ENCODE measurements at places on chromosomes 1 and 21.

DNA sequence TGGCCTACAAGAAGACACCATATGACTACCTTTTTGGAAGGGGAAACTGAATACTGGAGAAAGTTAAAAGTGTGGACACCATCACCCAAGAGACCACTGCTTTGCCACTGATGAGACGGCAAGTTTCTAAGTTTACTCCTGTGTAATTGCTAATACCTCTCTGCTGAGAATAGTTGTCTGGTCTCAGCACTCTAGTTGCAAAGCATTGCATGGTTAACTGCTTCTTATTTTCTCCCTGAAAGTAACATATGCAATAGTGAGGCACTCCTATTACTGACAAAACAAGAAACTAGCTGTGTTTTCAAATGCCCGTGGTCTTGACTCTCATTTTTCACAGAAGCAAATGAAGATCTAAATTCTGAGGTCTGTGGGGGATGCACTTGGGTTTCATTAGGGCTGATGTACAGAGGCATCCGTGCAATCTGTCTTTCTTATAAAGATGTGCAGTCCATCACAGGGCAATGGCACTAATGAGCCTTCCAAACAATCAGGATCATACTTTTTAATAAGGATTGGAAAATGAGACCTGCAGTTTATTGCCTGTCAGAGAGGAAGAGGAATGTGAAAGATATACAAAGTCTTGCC, 62.9 kb downstream of the IFI44 start:
- DNase-seq: no peak

- DNase-seq: no peak
Measured at GRCh38 chr1:42333662-42334239, 1.3 kb downstream of the FOXJ3 start.

DNA sequence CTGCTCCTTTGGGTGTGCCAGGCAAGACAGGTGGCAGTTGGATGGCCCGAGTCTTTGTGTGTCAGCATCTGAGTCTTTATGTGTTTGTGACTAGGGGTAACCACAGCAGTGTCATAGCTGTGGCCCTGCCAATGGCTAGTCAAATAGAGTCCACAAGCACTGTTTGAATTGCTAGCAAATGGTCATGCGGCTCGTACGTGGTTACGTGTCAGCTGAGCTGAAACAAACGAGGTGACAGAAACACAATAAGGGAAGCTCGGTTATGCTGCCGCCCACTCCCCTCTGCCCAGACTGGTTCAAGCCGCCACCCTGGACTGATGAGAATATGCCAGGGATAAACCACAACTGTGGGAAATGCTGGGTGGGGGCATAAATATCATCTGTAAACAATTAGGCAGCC, 174.3 kb upstream of the LMO4 start:
- no peak for DNase-seq

GRCh38 chr1:4787551-4787950, 133.1 kb downstream of the AJAP1 start:
- DNase-seq: no peak

DNA sequence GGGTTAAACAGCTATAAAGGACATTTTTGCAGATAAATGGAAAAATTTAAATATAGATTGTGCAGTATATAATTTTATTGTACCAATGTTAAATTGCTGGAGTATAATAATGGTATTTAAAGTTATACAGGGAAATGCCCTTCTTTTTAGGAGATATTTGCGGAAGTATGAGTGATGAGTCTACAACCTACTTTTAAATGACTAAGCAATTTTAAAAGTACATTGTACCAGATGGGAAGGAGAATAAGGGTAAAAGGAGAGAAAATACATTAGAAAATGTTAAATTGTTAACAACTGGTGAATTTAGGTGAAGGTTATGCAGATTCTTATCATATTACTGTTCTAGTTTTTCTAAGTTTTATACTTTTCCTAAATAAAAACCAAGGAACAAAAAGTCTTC, 91.8 kb downstream of the ZZZ3 start:
- DNase-seq: no peak

GRCh38 chr1:204314171-204314892, 45.4 kb downstream of the PLEKHA6 start:
- no peak for DNase-seq

- no peak for DNase-seq
Measured at GRCh38 chr1:153291514-153291913, 21.2 kb downstream of the PGLYRP3 start.

- DNase-seq: no peak
Measured at GRCh38 chr1:5525597-5526384, 466.4 kb downstream of the NPHP4 start.

DNA sequence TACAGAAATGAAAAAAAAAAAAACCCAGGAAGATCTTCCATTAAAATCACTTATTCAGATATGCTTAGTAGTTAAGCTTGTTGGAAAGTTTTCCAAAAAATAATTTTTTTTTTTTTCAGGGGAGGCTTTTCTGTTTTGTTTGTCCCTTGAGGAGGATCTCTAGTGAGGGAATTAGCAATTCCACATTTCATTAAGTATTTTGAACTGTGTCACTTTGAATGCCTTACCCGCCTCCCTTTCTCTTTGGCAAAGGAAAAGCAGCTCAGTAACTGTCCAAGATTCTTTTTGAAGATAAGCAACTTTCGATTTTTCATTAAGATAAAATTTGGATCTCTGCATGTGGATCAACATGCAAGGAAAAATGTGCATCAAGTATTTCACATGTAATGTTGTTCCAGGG, 1.8 kb downstream of the NTNG1 start:
- DNase-seq: no peak

DNA sequence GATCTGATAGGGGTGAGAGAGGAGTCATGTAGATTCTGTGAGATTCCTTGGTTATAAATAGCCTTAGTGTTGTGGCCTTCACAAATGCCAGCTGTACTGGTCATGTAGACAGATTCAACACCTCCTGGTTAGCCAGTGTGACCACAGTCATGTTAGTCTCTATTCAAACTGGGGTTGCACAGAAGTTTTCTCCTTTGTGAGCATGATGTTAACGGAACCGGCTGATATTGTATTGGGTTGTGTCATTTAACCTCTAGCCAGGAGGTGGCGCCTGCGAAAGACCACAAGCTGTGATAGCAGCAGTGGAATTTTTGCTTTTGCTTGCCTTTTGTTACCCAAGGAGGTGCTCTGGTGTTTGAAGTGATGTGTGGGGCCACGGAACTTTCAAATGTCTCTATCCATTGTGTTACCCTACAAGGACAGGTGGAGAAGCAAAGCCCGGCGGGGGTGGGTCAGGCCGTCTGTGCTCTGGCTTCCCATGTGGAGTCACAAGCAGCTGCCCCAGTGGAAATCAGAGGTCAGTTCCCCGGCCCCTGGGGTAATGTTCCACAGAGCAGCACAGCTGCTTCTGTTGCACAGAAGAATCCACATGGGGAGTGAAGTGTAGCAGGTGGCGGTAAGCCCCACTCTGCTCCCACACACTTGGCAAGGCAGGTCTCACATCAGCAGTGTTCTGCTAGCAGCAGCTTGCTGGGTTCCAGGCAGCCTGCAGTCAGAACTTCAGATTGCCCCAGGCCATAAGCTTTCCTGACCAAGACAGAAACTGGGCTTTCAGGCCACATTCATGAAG, 112.6 kb downstream of the ADAMTS1 start:
- DNase-seq: peak; percentile 15

DNA sequence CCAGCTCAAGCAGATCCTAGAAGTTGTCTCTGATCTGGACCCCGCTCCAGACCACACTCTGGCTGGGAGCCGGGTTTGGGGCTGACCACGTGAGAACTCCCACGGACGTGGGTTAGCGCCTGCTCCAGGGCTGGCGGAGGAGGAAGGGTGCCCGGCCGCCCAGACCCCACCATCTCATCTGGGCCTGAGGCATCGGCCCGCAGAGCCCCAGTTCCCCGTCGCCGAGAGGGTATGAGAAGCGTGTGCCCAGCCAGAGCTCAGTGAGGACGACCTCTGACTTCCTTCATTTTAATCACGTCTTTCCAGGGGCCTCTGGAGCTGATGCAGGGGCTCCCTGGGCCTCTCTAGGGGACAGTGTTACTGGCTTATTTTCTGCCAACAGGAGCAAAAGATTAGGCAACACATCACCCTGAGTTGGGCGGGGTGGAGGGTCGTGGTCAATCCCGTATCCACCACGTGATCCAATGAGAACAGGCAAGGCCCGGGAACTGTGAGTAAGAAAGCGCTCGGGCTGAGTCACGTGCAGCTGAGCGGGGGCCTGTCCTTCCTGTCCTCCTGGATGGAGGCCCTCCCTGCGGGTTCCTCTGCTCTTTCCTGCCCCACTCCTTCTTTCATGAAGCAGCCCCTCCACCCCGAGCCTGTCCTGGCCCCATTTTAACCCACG, 81.1 kb downstream of the SIK1 start:
- peak; percentile 78 for DNase-seq

DNA sequence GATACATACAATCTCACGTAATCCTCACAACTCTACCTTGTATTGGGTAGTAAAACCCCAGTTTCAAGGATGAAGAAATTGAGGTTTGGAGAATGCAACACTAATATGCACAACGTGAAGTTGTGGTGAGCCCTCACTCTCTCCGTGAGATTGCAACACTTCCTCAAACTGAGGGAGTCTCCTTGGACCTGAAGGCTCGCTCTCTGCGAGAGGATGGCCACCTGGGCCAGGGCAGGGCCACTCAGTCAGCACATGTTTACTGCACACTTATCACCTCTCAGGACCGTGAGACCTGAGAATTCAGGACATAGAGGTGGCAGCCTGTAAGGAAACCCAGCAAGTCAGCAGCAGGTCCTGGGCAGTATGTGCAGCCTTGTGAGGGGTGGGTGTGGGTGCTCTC, 8.7 kb downstream of the SH3BP5L start:
- no peak for DNase-seq

DNA sequence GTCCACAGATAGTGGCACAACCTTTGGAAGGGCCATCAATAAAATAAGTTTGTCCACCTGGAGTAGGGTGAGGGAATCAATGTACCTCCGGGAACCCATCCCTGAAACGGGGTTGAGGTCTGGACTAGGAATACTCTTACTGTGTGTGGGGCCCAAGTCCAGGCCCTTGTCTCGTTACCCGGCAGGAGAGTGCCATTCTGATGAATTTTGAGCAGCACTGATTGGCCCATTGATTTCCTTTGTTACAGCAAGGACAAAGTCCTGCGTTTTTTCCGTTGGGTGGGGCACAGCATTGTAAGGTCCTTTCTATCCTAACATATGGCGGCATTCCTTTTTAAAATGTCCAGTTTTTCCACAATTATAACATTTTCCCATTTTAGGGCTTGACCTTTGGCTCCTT, 75.2 kb downstream of the AXDND1 start:
- no peak for DNase-seq

DNA sequence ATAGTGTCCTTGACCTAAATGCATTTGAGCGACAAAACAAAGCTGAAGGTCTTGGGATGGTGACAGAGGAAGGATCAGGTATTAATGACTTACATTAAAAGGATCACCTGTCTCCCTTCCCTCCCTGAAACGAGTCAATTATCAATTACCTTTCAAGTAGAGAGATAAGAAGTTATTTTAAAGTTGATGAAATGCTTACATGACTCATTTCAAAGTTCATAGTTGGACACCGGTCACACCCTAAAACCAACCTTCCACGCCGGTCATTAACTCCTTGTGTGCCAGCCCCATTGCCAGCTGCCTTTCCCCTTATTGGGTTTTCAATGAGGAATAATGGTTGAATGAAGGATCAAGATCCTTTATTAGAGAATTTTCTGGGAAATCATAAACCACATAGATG, 129.8 kb downstream of the ZP4 start:
- no peak for DNase-seq

GRCh38 chr1:230153641-230154296, 86.7 kb downstream of the GALNT2 start:
- DNase-seq: no peak

GRCh38 chr1:84344286-84344685, 42.8 kb downstream of the SAMD13 start:
- DNase-seq: peak; percentile 22

DNA sequence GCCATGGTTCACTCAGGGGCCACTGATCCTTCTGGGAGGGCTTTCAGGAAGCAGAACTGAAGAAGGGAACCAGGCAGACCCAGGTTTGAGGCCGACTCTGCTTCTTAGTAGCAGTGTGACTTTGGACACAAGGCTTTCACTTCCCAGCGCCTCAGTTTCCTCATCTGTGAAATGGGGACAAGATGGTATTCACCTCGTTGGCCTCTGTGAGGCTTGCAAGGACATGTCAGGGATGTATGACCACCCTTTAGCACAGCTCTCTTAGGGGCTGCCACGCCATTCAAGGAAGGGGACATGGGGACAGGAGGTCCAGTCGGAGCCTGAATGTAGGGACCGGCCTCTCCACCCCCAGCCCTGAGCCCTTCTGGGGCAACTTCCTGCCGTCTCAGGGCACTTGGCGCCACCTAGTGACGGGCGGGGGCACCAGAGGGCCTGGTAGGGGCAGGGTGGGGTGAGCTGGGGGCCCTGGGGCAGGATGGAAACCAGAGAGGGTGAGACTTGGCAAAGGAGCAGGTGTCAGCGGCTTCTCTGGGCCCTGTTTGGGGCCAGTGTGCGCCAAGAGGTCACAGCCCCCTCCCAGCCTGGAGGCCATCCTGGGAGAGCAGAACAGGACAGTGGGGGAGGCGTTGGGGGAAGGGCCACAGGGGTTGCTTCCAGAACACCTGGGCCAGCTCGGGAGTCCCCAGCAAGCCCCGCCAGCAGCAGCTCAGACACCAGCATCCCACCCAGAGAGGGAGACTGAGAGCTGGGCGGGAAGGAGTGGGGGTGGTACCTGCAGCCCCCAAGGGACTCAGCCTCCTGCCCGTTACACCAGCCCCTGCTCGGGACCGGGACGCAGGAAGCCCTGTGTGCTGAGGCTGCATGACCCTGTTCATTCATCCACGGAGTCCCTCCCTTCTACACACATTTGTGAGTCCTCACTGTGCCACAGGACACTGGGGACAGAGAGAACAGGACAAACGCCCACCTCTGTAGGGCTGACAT, 102.5 kb upstream of the TARDBP start:
- DNase-seq: peak; percentile 23

DNA sequence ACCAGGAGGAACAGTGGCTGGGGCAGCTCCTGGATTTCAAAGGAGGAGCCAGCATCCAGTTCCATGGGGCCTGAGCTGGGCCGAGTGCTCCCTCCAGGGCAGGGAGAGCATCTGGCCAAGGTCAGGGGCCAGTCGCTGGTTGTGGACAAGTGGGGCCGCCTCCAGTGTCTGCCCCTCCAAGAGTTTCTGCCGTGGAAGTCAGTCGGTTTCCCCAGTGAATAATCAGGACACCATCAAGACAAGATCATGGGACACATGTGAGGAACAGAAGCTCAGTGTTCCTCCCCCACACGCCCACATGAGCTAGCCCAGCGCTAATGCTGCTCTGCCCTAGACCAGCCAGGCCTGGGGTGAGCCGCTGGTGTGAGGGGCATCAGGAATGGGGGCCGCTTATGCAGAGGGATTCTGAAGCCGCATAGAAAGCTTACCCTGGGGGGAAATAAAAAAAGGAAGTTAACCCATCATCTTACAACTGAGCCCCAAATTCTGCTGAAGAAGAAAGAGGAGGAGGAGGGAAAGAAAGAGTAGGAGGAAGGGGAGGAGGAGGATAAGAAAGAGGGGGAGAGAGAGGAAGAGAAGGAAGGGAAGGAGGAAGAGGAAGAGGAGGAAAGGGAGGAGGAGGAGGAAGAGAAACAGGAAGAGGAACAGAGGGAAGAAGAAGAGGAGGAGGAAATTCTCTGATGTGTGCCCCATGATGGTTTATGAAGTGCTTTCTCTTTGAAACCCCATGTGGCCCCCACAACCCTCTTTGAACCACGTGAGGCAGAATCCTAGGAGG, 198.4 kb downstream of the MATN1 start:
- DNase-seq: no peak

GRCh38 chr1:938088-938683, 14.5 kb downstream of the SAMD11 start:
- peak; percentile 54 for DNase-seq

All from HT1080 (cell line).